CD4-positive, alpha-beta T cell treated with Interleukin-17A for 1 hour (primary cell): ENCODE measurements at places on chromosomes 6 and 20.

GRCh38 chr6:18439581-18439980 is 52.4 kb downstream of the RNF144B start:
- DNase-seq = no peak

- no peak for DNase-seq
These were observed 10.7 kb downstream of the TBXT start for GRCh38 chr6:166156942-166157341.

DNA sequence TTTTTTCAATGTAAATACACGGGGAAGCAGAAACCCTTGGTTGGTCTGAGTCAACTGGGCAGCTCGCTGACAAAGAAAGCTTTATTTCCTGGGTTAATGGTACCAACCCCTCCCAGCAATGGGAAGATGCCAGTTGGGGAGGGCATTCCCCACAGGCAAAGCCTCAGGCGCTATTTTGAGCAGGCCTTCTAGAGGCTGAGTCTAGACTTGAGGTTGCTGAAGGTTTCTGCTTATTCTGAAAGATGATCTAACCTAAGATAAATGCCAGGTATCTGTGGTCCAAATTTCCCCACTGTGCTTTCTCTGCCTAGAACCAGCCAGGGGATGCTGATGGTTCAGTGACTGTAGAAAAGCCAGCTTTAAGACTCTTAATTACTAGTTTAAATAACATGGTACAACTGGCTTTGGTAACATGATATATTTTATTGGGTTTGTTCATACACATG is 172.5 kb upstream of the JARID2 start:
- no peak for DNase-seq

GRCh38 chr6:67129780-67130179 is 1422.8 kb upstream of the EYS start:
- DNase-seq = no peak

GRCh38 chr6:373773-374724 is 17.5 kb upstream of the IRF4 start:
- no peak for DNase-seq
